ENCODE measurements at places on chromosomes 16 and 17.

- DNase-seq, result no peak
These were observed 81.5 kb downstream of the CA4 start for GRCh38 chr17:60231234-60231633.

DNA sequence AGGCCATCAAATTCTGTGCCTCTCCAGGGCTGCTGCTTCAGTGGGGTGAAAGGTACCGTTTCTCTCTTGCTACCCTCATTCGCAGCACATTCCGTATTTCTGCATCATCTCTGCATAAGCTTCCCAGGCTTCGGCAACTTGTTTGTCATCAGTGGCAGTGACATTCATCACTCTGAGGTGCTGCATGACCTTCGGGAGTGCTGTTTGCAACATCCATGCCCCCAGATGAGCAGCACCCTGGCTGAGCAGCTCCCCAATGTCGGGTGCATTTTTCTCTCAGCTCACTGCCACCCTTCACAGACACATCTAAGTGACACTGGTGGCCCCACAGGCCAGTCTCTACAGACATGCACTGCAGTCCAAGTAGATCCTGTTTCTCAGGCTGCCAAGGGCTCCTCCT lies 3.8 kb downstream of the CREBBP start:
- no peak for DNase-seq

DNA sequence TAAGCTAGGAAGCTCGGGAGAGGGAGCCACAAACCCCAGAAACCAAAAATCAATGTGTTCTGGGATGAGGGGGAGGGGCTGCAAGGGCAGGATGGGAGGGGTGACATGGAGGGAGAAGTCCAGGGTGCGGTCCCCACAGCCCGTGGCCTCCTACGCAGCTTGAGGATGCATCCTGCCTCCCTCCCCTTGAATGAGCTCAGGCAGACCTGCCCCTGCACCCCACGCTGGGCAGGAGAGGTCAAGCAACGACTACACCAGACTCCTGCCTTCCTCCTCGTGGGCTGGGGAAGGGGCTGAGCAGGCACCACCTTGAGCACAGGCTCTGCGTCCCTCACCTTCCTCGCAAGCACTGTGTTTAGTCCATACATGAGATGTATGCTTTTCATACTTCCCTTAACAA lies 3.9 kb downstream of the ANKRD13B start:
- DNase-seq, result no peak

DNA sequence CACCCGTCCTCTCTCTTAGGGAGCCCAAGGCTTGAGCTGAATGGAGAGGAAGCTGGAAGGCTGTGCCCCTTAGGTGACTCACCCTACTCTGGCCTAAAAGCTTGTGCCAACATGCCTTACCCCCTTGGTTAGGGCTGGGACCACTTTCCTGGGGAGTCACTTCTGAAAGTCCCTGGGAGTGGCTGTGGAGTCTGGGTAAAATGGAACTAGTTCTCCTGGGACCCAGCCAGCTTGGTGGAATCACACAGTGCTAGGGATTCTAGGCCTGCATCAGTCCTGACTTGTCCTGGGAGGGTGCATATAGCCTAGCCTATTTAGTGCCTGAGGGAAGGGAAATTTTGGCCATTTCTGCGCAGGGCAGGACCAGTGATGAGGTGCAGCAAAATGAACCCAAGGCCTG lies 10.5 kb downstream of the MMP28 start:
- no peak for DNase-seq

- DNase-seq, result no peak
These were observed 122.0 kb downstream of the METRNL start for GRCh38 chr17:83201206-83202001.

DNA sequence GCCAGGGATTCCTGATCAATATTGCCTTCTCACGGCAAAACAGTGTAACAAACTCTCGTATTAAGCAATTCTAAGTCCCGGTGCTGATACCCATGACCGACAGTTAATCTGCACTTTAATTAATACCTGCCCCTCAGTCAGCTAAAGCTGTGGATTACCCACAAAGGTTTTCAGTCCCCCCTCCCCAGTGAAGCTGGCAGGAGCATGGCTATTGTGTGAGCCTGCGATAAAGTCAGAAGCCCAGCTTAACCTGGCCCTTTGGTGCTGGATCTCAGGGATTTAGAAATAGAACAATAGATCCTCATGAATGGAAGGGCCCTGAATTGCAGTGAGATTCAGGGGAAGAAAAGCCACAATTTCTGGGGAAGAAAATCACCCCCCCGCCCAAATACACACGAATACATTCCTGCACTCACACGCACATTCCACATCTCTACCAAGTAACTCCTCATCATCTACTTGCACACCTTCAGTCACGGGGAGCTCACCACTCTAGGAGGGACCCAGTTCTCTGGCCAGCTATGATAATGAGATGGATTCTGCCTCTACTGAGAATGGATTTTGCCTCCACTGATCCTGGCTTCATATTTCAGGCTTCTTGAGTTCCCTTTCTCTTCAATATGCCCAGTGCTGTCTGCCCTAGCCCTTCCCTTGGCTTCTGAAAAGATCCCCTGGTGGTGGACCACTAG lies 102.6 kb downstream of the WSCD1 start:
- DNase-seq, result no peak

DNA sequence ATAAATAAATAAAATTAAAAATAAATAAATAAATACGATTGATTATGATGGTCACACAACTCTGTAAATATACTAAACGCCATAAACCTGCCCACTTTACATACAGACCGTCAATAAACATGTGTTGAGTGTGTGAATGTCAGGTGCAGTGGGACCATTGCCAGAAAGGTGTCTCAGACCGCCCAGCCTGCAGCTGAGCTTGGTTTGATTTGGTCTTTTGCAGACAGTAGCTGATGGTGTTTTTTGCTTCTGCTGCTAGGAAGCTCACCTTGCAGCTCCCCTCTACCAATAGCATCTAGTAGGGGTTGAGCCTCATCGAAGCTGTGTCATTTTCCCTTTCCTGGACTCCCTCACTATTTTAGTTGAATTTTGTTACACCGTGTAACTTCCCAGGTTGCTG lies 23.5 kb downstream of the UBALD1 start:
- no peak for DNase-seq

DNA sequence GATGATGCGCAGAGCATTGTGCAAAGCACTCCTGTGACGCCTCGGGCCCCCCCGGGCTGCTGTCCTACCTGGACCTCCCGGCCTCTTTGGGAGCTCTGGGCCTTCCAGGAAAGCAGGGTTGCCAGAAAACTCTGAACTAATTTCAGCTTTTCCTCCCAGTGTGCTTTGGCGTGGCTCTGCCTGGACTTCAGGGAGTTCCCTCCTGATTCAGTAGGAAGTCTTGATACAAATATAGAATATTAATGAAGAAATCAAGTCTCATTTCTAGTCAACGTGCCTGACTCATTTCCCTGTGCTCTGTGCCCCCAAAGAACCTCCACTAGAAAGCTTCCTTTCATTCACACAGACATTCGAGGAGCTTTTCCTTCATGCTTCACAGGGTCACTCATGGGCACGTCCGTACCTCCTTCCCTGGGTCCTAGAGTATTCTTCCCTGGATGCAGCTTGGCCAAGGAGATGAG lies 84.0 kb upstream of the NOL11 start:
- no peak for DNase-seq

GRCh38 chr16:11667824-11668622 lies at the start of gene SNN:
SNN (plus strand) TSS chr16:11668455; CDS start chr16:11676060, 7,605 bp downstream.
- peak; percentile 85 for DNase-seq

GRCh38 chr16:89481356-89481955 lies 8.9 kb downstream of the ANKRD11 start:
- DNase-seq, result no peak

- no peak for DNase-seq
These were observed 22.8 kb downstream of the ZDHHC7 start for GRCh38 chr16:84988328-84989080.

DNA sequence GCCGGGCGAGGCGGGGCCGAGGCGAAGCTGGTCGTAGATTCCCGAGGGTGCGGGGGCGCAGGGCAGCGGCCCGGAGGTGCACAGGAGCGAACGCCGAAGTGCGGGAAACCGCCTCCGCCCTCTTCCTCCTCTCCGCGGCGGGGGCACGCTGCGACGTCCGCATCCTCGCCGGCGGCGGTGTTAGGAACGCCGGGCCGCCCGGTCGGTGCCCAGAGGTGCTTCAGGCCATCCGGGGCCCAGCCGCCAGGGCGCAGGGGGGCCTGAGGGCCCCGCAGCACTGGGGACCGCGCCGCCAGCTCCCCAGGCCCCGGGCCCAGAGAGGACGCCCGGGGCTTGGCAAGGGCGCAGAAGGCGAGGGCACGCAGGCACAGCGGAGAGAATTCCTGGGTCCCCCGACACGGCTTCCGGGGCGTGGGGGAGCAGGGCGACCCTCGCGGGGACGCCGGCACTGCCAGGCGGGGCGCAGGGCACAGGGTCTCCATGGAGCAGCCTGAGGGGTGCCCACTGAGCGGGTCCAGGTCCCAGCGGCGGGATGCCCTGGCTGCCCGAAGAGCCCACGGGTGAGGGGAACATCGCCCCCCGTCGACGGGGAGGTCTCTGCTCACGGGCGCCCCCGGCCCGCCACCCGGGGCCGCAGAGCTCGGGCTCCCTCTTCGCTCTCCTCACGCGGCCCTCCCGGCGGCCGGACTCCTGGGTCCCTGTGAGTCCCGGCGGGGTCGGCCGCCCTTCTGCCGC lies 576 bp downstream of the EPOP start:
- DNase-seq, result no peak

DNA sequence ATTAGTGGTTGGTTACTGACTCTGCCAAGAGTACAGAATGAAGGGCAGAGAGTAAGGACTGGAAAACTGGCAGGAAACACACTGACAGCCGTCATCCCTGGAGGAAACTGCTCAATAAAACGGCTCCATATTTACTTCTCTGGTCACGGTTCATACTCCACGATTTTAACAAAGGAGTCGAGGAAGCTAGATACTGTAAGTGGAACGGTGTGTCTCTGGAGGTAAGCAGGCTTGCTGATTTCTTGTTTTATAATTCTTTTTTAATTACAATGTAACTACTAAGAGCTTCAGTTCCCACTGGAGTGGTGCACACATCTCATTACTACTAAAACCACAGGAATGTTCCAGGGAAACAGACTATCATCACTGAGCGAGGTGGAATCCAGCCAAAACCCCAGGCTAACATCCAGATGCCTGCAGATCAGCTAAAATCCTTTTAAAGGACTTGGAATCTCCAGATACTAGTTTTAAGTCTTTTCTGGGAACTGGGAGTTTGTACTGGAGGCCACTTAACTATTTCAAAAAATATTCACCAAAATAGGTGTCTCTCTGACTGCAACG lies 17.8 kb downstream of the SERPINF1 start:
- DNase-seq, result no peak

- no peak for DNase-seq
These were observed 413.4 kb downstream of the CDH13 start for GRCh38 chr16:83040174-83040573.

- DNase-seq, result no peak
These were observed 76.0 kb downstream of the CLEC16A start for GRCh38 chr16:11020388-11020787.

- DNase-seq, result peak; percentile 58
These were observed 14.0 kb downstream of the FMNL1 start for GRCh38 chr17:45235416-45236281.

DNA sequence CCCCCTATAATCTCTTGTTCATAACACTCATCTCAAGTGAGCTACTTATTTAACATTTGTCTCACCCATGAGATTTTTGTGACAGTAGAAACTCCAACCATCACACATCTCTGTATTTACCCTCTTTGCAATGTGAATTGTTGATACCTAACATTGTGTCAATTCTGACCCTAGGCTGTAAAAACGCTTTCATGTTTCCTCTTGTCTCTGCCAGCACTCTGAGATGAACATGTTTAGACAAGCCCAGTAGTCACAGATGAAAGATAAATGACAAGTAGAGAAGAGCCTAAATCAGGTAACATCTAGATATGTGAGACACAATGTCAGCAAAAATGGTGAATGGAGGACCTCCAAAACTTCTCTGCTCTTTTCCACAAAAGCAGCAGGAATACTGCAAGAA lies 1254.5 kb upstream of the GOT2 start:
- DNase-seq, result no peak

- DNase-seq, result no peak
These were observed 141.1 kb downstream of the RAB11FIP4 start for GRCh38 chr17:31532526-31532925.

- peak; percentile 72 for DNase-seq
These were observed 12.5 kb upstream of the SREBF1 start for GRCh38 chr17:17849147-17849820.

- DNase-seq, result no peak
These were observed 164.3 kb downstream of the ANKFN1 start for GRCh38 chr17:56317351-56318208.

DNA sequence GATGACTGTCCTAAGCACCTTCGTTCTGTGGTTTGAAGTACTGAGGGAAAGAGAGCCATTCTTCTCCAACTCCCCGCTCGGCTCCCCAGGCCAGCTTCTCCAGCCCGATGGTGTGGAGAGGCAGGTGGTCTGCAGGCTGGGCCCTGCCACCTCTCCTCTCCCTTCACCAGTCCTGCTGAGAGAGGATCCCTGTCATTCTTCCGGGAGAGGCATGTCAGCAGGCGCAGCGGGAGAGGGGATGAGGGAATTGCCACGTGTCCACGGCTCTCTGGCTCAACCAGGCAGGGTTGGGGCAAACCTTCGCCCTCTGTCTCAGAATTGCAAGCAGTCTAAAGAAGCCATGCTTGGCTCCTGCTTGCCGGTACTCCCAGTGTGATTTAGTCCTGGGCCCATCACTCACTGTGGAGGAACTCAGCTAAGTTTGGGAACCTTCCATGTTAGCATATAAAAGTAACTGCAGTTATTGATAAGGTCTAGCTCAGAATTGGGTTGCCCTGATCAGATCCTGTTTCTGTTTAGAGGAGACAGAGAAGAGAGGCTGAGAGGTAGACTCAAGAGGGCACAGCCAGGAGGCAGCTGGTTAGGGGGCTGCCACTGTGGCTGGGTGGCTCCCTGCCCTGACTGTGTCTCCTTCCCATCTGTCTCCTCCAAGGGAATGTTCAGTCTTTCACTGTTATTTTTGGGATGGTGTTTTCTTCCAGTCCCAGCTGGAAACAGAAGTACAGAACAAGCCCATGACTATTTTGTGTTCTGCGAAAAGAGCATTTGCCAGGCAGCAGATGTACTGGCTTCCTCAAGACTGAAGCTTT lies 17.4 kb downstream of the HS3ST3B1 start:
- DNase-seq, result no peak

- no peak for DNase-seq
These were observed 790 bp downstream of the BCKDK start for GRCh38 chr16:31108794-31109558.

DNA sequence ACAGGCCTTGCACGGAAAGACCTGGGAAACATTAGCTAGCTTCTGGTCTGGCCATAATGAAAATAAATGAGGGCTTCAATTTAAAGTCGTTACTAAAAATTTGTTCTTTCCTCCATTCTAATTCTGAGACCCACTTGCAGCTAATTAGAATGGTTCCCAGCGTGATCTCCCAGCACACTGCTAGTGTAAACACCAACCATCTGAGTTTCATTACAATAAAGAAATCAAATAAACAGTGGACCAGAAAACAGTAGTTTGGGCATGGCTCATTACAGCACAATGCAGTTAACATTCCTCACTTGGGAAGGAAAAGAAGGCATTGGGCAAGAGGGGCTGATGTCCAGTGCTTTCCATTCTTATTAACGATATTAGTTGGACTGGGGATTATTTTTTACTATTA lies 410.9 kb upstream of the SOX9 start:
- DNase-seq, result no peak

GRCh38 chr16:12096157-12096777 lies 119.7 kb downstream of the SNX29 start:
- DNase-seq, result no peak

- DNase-seq, result no peak
These were observed 11.4 kb upstream of the NCBP3 start for GRCh38 chr17:3857261-3858105.

- DNase-seq, result no peak
These were observed 200.4 kb upstream of the ZFHX3 start for GRCh38 chr16:73248316-73248715.
